Activated CD4-positive, alpha-beta T cell treated with anti-CD3 and anti-CD28 coated beads, Interleukin-2, amount 10 ng/mL, durations not matched to agents 7 days and 5 days (primary cell): ENCODE measurements at places on chromosomes 11 and 22. TPM values are rescaled to one million over a fixed set of nuclear protein-coding genes. Genes with fewer than 3 reads are reported as not detected.

The RNF214 gene
- 22.2 TPM for total RNA-seq

DNA sequence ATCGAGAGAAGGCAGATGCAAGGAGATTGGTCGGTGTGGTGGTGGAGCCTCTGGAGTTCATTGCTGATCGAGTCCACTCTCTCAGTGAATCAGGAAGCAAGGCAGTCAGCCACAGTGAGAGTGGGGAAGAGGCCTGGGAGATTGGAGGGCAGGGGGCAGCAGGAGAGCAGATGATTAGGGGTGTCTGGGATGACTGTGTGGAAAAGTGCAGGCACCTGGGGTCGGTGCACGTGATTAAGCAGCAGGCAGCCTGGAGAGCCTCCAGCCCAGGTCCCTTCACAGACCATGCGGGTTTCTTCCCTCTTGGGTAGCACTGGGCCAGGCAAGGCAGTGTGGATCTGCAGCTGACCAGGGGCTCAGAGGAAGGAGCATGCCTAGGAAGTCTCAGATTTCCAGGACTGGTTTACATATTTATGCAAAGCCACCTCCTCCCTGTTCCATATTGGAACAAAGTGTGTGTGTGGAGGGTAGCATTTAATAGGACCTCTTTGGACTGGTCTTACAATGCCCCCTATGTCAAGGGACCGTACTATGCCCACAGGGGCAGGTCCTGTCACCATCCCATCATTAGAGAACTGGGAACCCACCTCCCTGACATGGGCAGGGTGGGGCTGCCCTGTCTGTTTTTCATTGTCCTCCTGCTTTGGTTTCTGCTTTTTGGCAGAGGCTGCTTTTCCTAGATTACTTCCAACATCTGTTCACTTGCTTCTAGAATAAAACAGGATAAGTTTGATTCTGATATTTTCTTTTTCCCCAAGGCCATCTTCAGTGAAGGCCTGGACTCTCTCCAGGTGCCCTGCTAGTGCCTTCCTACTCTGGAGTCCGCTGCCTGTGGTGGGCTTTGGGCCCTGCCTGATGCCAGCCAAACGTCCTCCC is 14.0 kb upstream of the GDPD5 start:
- no peak overlapping the region for H3K4me3 ChIP-seq
- H3K4me1 ChIP-seq, result peaks cover 36% of the 10 kb centered on the region
- no peak overlapping the region for H3K27ac ChIP-seq
- H3K36me3 ChIP-seq, result no peaks in the 10 kb centered on the region
- no peaks in the 10 kb centered on the region for H3K27me3 ChIP-seq

DNA sequence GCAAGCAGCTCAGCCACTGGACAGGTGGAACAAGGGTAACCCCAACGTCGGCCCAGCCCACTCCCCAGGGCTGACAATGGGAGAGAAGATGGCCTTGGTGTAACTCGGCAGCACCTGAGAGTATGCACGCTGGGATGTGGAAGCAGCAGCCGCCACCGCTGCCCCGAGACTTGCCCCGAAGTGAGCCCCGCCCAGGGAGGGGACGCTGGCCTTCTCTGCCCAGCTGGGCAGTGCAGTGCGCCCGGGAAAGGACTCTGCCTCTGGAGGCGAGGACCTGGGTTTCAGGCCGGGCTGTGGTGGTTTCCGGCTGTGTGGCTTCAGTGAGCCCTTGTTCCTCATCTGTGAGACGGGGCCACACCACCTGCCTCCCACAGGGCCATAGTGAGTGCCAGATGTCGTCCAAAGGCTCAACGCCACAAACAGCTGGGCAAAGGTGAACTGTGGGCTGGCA is 8.6 kb upstream of the POLDIP3 start:
- H3K27me3 ChIP-seq, result no peaks in the 10 kb centered on the region
- no peak overlapping the region for H3K4me3 ChIP-seq
- peaks cover 6% of the 10 kb centered on the region for H3K4me1 ChIP-seq
- DNase-seq, result no peak
- H3K36me3 ChIP-seq, result peaks cover 5% of the 10 kb centered on the region
- no peak overlapping the region for H3K27ac ChIP-seq

The TMEM191B gene
- 3.5 TPM for total RNA-seq

The TSPAN32 gene
- 77.6 TPM for total RNA-seq

GRCh38 chr22:39173787-39174497 is 21.5 kb upstream of the CBX7 start:
- no peaks in the 10 kb centered on the region for H3K27me3 ChIP-seq
- H3K27ac ChIP-seq, result peak overlapping the region; percentile 92
- H3K36me3 ChIP-seq, result no peaks in the 10 kb centered on the region
- H3K4me3 ChIP-seq, result peak overlapping the region; percentile 20

GRCh38 chr11:45180179-45180847 is 33.9 kb downstream of the PRDM11 start:
- H3K4me3 ChIP-seq, result peak overlapping the region; percentile 33
- H3K27ac ChIP-seq, result no peak overlapping the region
- H3K27me3 ChIP-seq, result peaks cover 31% of the 10 kb centered on the region
- H3K36me3 ChIP-seq, result no peaks in the 10 kb centered on the region
- H3K4me1 ChIP-seq, result peaks cover 3% of the 10 kb centered on the region

DNA sequence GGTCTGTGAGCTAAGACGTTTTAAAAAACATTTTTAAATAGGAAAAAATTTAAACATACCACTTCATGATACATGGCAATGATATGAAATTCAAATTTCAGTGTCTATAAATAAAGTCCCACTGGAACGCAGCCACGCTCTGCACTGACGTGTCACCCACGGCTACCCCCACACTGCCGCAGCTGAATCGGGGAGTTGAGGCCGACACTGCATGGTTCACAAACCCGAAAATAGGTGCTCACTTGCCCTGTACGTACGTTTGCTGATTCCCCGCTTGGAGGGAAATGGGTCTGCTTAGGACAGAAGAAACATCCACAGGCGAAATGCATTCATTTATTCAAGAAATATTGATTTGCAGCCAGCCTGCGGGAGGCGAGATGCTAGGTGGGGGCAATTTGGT is 1342.3 kb downstream of the TBC1D22A start:
- H3K4me1 ChIP-seq, result peaks cover 18% of the 10 kb centered on the region
- peaks cover 19% of the 10 kb centered on the region for H3K27me3 ChIP-seq
- no peak overlapping the region for H3K27ac ChIP-seq
- DNase-seq, result no peak
- H3K4me3 ChIP-seq, result no peak overlapping the region

The PACS1 gene
- 109 TPM for total RNA-seq

GRCh38 chr22:37514526-37515051 is 4.6 kb downstream of the CARD10 start:
- H3K4me1 ChIP-seq, result peaks cover 6% of the 10 kb centered on the region
- no peak overlapping the region for H3K27ac ChIP-seq
- no peak for DNase-seq
- no peaks in the 10 kb centered on the region for H3K36me3 ChIP-seq

DNA sequence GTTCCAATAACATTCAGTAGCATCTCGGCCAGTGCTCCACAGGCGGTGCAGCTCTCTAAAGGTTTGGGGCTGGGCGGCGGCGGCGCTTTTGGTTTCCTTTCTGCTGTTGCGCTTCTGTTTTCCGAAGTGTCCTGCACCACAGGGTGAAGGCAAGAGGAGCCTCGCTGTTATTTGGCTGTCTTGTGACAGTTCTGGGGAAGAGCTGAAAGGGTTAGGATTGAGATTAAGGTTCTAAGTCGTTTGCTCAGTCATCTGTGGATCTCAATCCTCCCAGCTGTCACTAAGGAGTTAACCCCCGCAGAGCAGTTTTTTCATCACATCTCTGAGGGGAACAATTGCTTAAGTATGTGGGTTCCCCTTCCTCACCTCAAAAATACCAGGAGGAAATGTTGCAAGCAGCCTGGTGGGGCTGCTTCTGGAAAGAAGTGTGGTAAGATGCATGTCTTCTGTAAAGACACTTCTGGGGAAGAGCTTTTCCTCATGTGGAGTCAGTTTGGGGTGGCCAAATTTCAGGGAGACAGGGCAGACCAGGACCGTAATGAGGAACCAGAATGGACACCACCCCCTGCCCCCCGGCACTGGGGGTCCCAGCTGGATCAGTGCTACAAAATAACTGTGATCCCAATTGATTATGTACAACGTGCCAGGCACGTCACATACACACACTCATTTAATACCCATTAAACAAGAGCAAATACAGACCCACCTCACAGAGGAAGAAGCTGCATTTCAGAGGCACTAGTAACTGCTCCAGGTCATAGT is 14.2 kb downstream of the TMEM121B start:
- no peaks in the 10 kb centered on the region for H3K27me3 ChIP-seq
- H3K4me3 ChIP-seq, result peak overlapping the region; percentile 43
- peaks cover 51% of the 10 kb centered on the region for H3K4me1 ChIP-seq
- peaks cover 72% of the 10 kb centered on the region for H3K36me3 ChIP-seq

- H3K27ac ChIP-seq, result peak overlapping the region; percentile 96
- H3K4me3 ChIP-seq, result peak overlapping the region; percentile 65
- no peaks in the 10 kb centered on the region for H3K27me3 ChIP-seq
- peaks cover 48% of the 10 kb centered on the region for H3K4me1 ChIP-seq
- peak; percentile 65 for DNase-seq
Observed at GRCh38 chr11:2898366-2899079, 12.9 kb upstream of the CDKN1C start.

GRCh38 chr22:48920776-48921241 is 906.9 kb downstream of the BRD1 start:
- H3K27me3 ChIP-seq, result no peaks in the 10 kb centered on the region
- no peak overlapping the region for H3K27ac ChIP-seq
- no peaks in the 10 kb centered on the region for H3K4me1 ChIP-seq
- DNase-seq, result no peak
- H3K4me3 ChIP-seq, result no peak overlapping the region

DNA sequence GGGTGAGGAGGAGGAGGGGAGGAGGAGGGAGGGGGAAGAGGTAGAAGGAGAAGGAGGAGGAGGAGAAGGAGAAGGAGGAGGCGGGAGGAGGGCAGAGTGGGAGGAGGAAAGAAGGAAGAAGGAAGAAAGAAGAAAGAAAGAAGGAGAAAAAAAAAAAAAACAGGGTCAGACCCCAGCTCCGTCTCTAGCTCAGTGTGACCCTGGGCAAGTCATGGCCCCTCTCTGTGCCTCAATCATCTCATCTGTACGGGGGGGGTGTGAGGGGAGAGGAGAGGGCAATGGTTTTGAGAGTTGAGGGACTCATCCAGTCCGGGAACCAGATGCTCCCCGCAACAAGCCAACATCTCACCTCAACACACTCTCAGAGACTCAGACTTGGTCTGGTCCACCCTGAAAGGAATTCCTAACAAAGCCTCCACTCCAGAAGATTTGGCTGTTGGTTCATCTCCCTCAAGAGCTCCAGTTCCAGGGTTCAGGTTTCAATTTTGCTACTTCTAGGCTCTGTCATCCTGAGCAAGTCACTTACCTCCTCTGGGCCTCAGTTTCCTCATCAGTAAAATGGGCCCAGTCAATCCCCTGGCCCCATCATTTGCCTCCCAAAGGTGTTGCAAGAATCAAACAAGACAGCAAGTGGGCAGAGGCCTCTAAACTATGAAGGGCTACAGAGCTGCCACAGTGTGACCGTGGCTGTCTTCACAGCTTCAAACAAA is 7.7 kb downstream of the CARD10 start:
- H3K4me1 ChIP-seq, result no peaks in the 10 kb centered on the region
- no peak overlapping the region for H3K4me3 ChIP-seq
- no peak overlapping the region for H3K27ac ChIP-seq
- peaks cover 12% of the 10 kb centered on the region for H3K27me3 ChIP-seq
- no peak for DNase-seq
- no peaks in the 10 kb centered on the region for H3K36me3 ChIP-seq

GRCh38 chr11:58067685-58068084 is 36.9 kb downstream of the OR6Q1 start:
- no peaks in the 10 kb centered on the region for H3K27me3 ChIP-seq
- H3K4me3 ChIP-seq, result no peak overlapping the region
- DNase-seq, result no peak
- no peaks in the 10 kb centered on the region for H3K36me3 ChIP-seq

- DNase-seq, result no peak
- H3K36me3 ChIP-seq, result peaks cover 5% of the 10 kb centered on the region
- H3K4me1 ChIP-seq, result no peaks in the 10 kb centered on the region
Observed at GRCh38 chr22:19645391-19645790, 68.9 kb upstream of the SEPTIN5 start.

GRCh38 chr22:50564289-50564688 is 1.6 kb upstream of the SYCE3 start:
- DNase-seq, result no peak
- peaks cover 24% of the 10 kb centered on the region for H3K4me1 ChIP-seq
- no peak overlapping the region for H3K4me3 ChIP-seq
- peaks cover 13% of the 10 kb centered on the region for H3K36me3 ChIP-seq

- H3K4me3 ChIP-seq, result no peak overlapping the region
- no peaks in the 10 kb centered on the region for H3K4me1 ChIP-seq
- H3K27ac ChIP-seq, result no peak overlapping the region
- H3K27me3 ChIP-seq, result no peaks in the 10 kb centered on the region
- no peak for DNase-seq
Observed at GRCh38 chr11:3700910-3701309, 29.7 kb upstream of the CHRNA10 start.

GRCh38 chr22:35409783-35410662 is 10.1 kb downstream of the MCM5 start:
- H3K27ac ChIP-seq, result peak overlapping the region; percentile 47
- H3K4me3 ChIP-seq, result no peak overlapping the region

DNA sequence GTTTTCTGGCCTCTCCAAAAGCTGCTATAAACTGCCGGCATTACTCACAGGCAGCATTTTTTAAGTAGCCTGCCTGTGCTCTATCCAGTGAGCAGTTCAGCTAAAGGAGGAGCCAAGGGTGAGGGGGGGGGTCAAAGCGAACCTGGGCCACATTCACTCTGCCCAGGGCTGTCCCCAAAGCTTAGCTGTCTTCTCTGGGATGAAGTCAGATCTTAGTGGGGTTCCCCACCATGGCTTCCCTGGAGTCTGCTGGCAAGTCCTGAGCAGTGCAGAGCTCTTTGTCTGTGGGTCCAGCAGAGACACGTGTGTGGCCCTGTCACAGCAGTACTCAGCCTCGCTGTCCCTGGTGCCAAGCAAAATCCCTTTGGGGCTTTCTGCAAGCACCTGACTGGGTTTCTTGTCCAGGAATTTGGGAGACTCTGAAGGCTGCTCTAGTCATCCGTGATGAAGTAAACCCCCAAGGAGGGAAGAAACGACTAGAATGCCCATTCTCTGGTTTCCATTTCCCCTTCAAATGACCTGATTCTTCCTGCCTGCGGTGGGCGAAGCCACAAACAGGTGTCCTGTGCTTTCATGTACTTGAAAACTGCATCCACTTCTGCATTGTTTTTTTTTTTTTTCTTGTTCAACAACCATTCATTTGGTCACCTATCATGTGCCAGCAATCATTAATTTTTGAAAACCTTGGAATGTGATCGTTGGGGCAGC is 2.6 kb downstream of the KCNJ5 start:
- H3K4me3 ChIP-seq, result no peak overlapping the region
- H3K36me3 ChIP-seq, result no peaks in the 10 kb centered on the region
- H3K27me3 ChIP-seq, result peaks cover 60% of the 10 kb centered on the region
- peaks cover 16% of the 10 kb centered on the region for H3K4me1 ChIP-seq
- DNase-seq, result no peak

DNA sequence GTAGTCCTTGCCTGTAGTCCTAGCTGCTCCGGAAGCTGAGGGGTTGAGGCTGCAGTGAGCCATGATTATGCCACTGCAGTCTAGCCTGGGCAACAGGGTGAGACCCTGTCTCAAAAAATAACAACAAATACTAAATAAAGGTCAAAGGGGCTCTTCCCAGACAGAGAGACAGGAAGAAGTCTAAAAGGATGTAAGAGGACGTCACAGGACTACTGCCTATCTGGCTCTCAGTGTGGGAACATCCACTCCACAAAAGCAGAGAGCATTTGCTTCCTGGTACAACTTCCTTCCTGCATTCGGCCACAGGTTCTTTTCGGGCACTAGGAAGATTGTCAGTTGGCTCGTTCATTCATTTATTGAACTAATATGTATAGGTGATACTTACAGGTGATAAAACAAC is 110.6 kb downstream of the SGSM3 start:
- H3K36me3 ChIP-seq, result peaks cover 5% of the 10 kb centered on the region
- no peaks in the 10 kb centered on the region for H3K27me3 ChIP-seq
- no peak for DNase-seq
- H3K4me3 ChIP-seq, result no peak overlapping the region
